ENCODE measurements at places on chromosomes 2 and 18.
A peak's percentile ranks its signal among the peaks of the same experiment; 100 is the strongest.

DNA sequence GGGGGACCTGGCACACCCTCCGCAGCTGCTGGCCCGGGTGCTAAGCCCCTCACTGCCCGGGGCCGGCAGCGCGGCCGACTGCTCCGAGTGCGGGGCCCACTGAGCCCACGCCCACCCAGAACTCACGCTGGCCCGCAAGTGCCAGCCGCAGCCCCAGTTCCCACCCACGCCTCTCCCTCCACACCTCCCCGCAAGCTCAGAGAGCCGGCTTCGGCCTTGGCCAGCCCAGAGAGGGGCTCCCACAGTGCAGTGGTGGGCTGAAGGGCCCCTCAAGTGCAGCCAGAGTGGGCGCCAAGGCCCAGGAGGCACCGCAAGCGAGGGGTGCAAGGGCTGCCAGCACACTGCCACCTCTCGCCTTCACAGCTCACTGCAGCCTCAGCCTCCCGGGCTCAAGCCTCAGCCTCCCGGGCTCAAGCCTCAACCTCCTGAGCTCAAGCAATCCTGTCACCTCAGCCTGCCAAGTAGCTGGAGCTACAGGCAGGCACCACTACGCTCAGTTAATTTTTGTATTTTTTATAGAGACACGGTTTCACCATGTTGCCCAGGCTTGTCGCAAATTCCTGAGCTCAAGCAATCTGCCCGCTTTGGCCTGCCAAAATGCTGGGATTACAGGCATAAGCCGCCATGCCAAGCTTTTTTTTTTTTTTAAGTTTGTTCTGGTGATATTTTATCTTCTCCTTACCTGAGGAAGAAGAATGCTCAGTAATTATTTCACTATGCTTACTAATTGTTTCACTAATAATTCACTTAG is 71.7 kb upstream of the CDCA7 start:
- DNase-seq = no peak

GRCh38 chr2:42309366-42309765 is 51.7 kb downstream of the COX7A2L start:
- DNase-seq = no peak

DNA sequence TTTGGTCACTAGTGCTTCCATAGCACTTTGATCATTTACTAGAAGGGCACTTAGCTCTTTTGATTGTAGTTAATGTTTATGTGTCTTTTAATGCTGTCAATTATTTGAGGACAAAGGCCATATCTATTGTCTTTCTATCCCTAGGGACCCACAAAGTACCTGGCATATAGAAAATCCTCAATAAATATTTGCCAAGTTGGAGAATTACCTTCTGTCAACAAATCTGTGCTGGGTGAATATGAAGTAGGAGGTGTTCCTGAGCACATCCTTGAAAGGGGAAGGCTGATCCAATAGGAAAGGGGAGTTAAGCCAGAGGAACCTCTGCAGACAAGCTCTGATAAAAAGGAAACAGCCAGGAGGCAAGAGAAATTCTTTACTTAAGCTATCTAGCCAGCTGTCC is 8.2 kb downstream of the DPP4 start:
- no peak for DNase-seq

DNA sequence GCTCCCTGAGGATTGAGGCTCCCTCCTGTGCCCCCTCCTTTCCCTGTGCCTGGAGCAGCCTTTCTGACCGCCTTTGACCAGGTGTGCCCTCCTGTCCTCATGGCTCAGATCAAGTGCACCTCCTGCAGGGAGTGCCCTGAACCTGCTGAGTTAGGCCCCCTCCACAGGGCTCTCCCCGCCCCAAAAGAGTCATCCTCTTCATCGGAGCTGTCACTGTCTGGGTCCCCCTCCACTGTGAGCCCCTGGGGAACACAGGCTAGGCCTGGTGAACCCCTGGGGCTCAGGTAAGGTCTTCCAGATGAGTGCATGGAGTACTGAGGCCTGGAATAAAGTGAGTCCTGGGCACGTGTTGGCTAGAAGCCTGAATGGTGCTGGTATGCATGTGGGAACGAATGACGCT is 173.5 kb downstream of the INHBB start:
- no peak for DNase-seq

- no peak for DNase-seq
Measured at GRCh38 chr2:151347906-151348305, 9.5 kb upstream of the TNFAIP6 start.

DNA sequence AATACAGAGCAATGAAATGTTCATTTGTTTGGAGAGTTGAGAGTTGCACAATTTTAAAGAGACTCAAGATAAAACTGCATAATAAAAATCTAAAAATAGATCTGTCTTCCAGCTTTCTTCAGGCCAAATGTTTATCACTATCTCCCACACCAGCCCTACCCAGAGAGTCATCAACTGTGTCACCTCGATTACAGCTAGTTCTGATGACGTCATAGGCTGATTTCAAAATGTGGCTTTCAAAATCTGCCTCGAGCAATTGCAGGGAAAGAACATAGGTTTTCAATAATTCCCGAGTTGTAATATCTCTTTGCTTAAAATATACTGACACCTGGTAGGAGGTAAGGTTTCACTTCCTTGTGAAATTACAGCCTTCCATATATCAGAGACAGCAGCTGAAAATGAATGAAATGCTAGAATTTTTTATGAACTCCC is 677.6 kb upstream of the ID2 start:
- DNase-seq = peak; percentile 34

DNA sequence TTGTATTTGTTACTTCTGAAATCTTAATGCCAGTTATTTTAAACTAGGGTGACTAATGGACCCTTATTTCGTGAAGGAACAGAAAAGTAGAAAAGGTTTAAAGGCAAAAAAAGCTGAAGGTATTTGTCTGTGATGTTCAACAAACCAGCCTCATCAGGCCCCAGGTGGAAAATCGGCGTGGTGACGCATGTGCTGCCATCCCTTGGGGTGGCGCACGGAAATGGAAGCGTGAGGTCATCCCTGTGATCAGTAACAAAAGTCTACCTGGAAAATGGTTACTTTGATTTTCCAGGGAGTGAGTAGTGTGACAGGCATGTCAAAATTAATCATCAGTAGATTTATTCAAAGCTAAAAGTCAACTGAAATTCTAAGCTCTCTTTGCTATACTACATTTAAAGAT is 313.2 kb downstream of the GBX2 start:
- no peak for DNase-seq
